Naive thymus-derived CD8-positive, alpha-beta T cell (primary cell): ENCODE measurements at places on chromosomes 3 and 15. TPM values are rescaled to one million over a fixed set of nuclear protein-coding genes. Genes with fewer than 3 reads are reported as not detected.

- no peak overlapping the region for H3K27ac ChIP-seq
- peaks cover 16% of the 10 kb centered on the region for H3K4me1 ChIP-seq
- no peaks in the 10 kb centered on the region for H3K36me3 ChIP-seq
- H3K4me3 ChIP-seq: no peak overlapping the region
These were observed 30.9 kb upstream of the ATP1B3 start for GRCh38 chr3:141845407-141846049.

DNA sequence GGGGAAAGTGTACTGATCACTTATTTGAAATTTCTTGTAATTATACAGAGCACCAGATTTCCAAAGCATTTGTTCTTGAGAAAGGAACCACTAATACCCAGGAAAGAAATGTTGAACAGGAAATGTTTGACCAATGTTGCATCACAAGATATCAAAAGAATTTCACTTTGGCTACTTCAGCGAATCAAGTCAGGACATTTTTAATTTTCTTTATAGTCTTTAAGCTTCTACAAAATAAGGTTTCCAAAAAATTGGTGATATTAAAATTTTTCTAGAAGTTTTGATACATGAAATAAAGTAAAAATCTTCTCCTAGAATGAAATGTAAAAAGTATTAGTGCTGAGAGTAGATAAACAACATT lies 421.9 kb downstream of the MECOM start:
- H3K4me3 ChIP-seq: no peak overlapping the region
- H3K36me3 ChIP-seq: no peaks in the 10 kb centered on the region
- no peak for DNase-seq
- H3K4me1 ChIP-seq: peaks cover 5% of the 10 kb centered on the region

Gene SV2B
- total RNA-seq: 0.05 TPM

DNA sequence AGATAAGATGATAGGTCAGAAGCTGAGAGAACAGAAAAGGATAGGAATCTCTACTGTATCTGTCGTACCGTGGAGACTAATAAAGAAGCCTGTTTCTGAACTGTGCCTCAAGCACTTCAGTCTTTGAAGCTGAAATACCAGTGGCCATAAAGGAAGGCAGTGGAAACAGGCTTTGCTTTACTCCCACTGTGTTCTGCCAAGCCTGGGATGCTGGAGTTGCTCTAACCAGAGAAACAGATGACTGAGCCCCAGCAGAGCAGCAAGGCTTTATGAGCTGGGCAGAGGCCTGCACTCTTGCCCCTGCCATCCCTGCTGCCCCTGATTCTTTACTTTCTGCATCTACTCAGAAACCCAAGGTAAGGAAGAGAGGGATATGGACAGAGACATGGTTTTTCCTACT lies 89.4 kb downstream of the PDE8A start:
- peaks cover 8% of the 10 kb centered on the region for H3K4me1 ChIP-seq
- no peak overlapping the region for H3K27ac ChIP-seq
- H3K27me3 ChIP-seq: no peaks in the 10 kb centered on the region

Gene ADCY5
- total RNA-seq: not detected

DNA sequence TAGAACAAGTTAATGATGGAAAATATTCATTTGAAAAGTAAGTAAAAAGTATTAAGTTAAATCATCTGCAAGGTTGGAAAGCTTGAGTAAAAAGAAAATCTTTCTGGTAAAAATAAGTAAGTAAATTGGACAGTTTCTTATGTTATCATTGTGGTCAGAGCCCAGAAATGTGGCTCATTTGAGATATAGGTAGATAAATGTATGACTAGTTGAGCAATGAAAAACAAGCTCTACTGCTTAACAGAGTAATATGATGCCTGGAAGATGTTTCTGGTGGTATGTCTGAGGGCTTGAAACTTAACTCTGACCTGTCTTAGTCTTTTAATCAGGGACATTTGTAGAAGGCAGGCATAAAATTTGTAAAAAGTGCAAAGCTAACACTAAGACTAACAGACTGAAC lies 444.0 kb downstream of the MFSD1 start:
- H3K27me3 ChIP-seq: peaks cover under 1% of the 10 kb centered on the region
- no peak for DNase-seq
- no peak overlapping the region for H3K4me3 ChIP-seq
- H3K36me3 ChIP-seq: no peaks in the 10 kb centered on the region

DNA sequence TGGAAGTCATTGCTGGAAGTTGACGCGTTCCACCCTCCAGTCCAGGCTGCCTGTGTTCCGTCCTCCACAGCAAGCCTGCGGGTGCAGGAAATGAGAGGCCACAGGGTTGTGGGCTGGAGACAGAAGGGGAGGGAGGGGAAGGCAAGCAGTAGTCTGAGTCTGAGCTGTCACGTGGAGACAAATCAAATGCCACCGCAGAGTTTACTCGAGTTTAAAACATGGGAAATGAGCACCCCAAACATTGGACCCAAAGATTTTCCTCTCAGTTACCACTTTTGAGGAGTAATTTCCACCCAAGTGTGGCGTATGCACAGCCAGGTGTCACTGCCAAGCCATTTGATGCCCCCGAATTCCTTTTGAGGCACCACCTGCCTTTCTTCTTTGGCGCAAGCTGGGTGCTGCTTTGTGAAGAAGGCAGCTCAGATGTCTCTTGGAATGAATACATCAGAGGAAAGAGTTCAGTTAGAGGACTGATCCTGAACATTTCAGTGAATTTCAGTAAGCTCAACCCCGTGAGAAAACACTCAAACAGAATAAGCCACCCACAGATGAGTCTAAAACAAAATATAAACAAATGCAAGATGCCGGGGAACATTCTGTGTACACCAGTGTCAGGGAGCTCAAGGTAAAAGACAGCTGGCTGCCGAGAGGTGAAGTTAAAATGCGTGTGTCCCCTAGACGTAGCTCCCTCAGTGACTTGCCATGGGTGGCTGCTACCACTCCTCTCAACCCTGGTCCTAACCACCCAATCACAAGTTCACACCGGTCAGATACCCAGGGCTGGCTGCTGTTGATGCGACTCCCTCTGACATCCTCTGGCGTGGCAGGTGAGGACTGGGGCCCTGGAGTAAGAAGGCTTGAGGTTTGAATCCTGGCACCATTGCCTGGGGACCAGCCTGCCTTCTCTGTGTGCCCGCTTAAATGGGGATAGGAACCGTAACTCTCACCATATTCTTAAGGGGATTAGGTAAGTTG lies 203.8 kb downstream of the UACA start:
- no peaks in the 10 kb centered on the region for H3K36me3 ChIP-seq
- peaks cover 11% of the 10 kb centered on the region for H3K4me1 ChIP-seq

Gene GNB4
- 1.3 TPM for total RNA-seq

Gene SLC2A2
- total RNA-seq: not detected

DNA sequence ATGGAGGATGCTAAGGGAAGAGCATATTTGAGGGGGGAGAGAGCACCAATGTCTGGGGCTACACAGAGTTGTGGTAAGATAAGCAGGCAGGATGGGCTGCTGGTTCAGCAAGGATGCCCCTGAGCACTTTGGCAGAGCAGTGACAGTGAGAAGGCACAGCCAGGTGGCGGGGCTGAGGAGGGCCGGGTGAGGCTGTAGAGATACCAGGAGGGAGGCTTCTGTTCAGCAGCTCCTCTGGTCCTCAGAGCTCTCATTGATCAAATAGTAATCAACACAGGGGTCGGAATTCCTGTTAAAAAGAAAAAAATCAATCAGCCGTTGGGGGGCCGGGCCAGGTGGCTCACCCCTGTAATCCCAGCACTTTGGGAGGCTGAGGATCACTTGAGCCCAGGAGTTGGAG lies 11.5 kb upstream of the XIRP1 start:
- H3K27ac ChIP-seq: no peak overlapping the region
- peaks cover 6% of the 10 kb centered on the region for H3K4me1 ChIP-seq
- H3K4me3 ChIP-seq: no peak overlapping the region
- H3K36me3 ChIP-seq: peaks cover 6% of the 10 kb centered on the region
- DNase-seq: no peak
- H3K27me3 ChIP-seq: peaks cover 20% of the 10 kb centered on the region

DNA sequence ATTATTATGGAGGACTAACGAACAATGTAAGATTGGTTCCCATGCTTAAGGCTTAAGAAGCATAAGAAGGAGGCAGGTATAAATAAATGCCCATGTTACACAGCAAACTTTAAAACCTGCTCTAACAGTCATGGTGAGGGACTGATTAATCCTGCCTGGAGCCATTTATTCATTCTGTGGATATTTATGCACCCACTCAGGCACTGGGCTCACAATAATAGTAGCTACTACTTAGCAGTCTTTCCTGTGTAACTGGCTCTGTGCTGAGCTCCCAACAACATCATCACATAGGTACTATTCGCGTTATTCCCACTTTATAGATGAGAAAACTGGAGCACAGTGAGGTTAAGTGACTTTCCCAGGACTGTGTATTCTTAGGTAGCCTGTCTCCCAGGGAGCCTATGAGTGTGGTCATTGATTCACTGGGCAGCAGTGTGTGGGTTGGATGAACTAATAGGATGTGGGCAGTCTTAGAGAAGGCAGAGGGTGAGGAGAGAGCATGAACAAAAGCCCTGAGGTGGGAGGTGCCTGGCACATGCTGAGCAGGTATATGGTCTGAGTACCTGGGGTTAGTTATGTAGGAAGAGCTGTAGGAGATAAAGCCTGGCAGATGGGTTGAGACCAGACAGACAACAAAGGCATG lies 44.1 kb upstream of the UMPS start:
- H3K4me1 ChIP-seq: no peaks in the 10 kb centered on the region
- no peak overlapping the region for H3K27ac ChIP-seq
- peaks cover 8% of the 10 kb centered on the region for H3K27me3 ChIP-seq
- H3K4me3 ChIP-seq: no peak overlapping the region

Gene SCN5A
- total RNA-seq: 0.25 TPM

DNA sequence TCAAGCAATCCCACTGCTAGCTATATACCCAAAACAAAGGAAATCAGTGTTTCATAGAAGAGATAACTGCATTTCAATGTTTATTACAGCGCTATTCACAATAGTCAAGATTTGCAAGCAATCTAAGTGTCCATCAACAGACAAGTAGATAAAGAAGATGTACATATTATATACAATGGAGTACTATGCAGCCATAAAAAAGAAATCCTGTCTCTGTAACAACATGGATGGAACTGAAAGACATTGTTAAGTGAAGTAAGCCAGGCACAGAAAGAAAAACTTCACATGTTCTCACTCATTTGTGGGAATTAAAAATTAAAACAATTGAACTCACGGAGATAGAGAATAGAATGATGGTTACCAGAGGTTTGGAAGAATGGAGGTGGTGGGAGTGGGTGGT lies 89.2 kb downstream of the LSAMP start:
- H3K36me3 ChIP-seq: no peaks in the 10 kb centered on the region
- H3K4me1 ChIP-seq: no peaks in the 10 kb centered on the region
- no peaks in the 10 kb centered on the region for H3K27me3 ChIP-seq
- no peak overlapping the region for H3K4me3 ChIP-seq

- H3K27me3 ChIP-seq: no peaks in the 10 kb centered on the region
- H3K27ac ChIP-seq: no peak overlapping the region
- H3K36me3 ChIP-seq: peaks cover 32% of the 10 kb centered on the region
These were observed 26.2 kb upstream of the SLC12A8 start for GRCh38 chr3:125238759-125239158.
